ENCODE measurements at places on chromosomes 3 and 15.

DNA sequence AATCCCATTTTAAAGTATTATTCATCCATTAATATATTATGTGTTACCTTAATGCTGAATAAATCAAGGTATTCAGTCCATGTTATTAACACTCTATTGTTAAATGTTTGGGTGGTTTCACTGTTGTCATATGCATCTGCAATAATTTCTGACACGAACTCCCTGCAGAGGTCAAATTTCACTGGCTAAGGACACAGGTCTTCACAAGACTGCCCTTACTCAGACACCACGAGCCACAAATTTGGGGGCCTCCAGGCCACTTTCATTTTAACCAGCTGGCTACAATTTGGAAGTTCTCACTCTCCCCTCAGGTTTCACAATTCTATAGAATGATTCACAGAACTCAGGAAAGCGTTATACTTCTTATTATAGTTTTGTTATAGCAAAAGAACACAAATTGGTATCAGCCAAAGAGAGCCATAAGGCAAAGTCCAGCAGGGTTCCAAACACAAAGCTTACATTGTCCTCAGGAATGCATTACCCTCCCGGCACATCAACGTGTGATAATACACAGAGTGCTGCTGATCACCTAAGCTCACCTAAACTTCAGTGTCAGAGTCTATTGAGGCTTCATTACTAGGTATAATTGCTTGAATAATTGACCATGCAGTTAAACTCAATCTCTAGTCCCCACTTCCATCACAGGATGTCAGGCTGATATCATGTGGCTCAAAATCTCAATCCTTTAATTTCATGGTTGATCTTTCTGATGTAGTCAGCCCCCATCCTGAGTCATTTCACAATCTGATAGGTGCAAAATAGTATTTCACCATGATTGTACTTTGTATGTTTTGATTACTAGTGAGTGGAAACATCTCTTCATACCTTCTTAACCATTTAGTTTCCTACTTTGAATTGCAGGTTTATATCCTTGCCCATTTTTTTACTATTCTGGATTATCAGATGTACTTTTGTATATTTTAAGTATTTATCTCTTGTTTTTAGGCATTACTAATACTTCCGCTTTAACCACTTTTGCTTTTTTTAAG lies 441.4 kb upstream of the AGTR1 start:
- no peak for DNase-seq

DNA sequence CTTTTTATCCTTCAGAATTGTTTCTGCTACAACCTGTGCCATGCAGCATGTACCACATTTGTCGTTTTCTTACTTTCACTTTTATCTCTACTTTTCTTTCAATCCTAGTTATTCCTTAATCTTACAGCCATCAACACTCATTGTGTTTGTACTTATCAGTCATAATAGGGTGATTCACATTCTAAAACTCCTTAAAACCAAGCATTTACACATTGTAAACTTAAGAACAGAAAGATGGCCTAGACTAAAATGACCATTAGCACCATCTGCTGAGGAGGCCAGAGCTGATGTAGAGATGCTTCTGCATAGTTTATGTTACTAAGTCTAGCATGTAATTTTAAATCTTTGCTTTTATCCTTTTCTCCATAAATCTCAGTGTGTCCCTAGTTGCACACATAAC lies 25.5 kb downstream of the EIF2AK4 start:
- DNase-seq = no peak

GRCh38 chr3:88478460-88478859 lies 328.7 kb downstream of the C3orf38 start:
- DNase-seq = no peak

DNA sequence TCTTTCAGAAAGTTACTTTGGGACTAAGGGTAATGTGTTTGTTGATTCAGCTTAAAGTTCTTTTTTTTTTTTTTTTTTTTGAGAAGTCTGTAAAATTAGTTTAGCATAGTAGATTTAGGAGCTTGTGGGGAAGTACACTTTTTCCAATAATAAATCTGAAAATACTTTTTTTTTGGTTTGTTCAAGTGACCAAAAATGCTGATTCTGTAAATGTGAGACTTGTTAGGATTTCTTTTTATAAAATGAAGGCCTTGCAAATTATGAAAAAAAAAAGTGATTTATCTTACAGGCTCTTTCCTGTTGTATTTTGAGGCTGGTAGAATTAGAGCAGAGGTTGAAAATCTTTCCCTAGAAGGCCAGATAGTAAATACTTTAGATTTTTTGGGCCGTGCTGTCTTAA lies 7.6 kb downstream of the OXNAD1 start:
- no peak for DNase-seq

DNA sequence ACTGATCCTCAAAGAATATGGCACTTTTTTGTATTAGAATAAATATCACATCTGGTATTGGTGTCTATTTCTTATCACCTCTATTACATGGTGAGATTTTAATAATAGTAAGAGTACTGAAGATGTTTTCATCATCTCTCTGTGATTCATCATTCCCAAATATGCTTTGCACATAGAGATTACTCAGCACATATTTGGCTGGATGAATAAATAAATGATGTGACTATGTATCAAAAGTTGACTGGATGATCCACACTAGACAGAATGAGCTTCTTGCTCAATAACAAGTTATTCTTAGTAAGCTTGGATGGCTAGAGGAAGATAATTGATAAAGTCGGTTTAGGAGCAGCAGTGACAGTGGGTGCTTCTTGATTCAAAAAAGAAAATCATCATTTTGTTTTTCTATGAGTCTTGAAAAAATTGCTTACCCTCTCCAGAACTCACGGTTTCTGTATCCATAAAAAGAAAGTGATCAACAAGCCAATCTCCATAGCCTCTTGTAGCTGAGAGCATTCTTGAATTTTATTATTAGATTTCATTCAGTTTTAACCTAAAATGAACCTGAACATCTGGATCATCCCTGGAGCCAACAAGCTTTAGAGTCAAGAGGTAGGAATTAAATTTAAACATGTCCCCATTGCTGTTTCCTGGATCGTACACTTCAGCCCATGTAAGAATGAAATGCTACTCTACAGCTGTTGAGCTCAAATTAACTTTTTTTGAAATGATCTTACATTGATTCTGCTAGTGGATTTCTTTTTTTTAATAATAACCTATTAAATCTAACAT lies 104.8 kb upstream of the OSTN start:
- no peak for DNase-seq

DNA sequence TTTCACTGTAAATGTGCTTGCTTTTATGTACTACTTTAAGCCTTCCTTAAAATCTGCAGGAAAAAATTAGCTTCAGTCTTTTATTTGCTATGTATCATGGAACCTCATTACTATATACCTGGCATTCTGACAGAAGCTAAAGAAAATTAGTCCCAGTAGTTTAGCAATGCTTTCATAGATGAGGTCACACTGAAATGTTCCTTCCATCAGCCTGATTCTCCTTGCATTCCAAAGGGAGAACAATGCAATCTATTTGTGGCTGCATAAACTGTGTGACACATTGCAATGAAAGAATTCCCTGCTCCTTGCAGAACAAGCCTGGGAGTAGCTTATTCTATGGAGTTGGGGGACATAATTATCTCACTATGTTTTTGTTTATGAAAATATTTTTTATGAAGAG lies 691.5 kb upstream of the ARPP21 start:
- no peak for DNase-seq

GRCh38 chr3:23633261-23633960 lies 172.3 kb upstream of the UBE2E1 start:
- no peak for DNase-seq

- DNase-seq = no peak
Observed at GRCh38 chr3:184796551-184796950, 15.4 kb upstream of the VPS8 start.

DNA sequence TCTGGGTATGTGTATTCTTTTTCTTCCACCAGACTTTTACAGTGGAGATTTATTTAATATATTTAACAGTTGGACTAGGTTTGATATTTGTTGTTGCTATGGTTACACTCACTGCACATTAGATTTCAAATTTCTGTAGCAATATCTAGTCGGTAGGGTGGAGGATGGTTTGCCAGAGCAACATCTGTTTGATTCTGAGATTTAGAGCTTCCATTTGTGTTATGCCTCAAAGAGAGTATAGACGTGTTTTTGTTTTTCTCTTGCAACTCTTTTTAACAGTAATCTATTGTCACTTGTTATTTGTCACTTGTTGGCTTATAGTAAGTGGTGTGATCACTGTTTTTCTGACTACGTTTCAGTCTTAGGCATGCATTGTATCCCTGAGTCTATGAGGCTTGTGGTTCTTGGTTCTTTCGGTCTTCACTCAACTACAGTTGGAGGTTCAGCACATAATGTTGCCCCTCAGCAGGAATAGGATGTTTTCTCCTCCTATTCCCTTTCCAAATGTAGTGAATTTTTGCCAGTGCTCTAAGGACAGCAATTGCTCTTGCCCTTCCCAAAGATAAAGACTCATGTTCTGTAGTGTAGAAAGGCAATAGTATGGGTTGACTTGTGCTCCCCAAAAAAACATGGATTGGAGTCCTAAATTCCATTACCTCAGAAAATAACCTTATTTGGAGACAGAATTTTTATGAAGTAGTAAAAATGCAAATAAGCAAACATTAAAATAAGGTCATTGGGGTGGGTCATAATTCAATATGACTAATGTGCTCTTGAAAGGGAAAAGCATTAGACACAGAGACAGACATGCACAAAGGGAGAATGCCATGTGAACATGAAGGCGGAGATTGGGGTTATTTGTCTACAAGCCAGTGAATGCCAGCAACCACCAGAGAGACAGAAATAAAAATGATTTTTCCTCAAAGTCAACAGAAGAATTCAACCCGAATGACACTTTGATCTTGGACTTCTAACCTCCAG lies 692.1 kb downstream of the DIPK2A start:
- DNase-seq = no peak

GRCh38 chr3:172516318-172517214 lies 6.7 kb downstream of the TNFSF10 start:
- DNase-seq = no peak

GRCh38 chr3:161474139-161474538 lies 22.5 kb upstream of the OTOL1 start:
- DNase-seq = no peak

DNA sequence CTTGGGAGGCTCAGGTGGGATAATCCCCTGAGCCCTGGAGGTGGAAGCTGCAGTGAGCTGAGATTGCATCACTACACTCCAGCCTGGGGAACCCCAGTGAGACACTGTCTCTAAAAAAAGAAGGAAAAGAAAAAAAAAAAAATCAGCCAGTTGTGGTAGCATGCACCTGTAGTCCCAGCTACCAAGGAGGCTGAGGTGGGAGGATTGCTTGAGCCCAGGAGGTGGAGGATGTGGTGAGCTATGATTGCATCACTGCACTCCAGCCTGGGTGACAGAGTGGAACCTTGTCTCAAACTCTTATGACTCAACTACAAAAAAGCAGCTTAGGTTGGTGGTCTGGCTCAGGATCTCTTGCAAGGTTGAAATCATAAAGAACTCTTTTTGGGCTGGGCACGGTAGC lies 19.3 kb upstream of the GPX1 start:
- DNase-seq = peak; percentile 22

DNA sequence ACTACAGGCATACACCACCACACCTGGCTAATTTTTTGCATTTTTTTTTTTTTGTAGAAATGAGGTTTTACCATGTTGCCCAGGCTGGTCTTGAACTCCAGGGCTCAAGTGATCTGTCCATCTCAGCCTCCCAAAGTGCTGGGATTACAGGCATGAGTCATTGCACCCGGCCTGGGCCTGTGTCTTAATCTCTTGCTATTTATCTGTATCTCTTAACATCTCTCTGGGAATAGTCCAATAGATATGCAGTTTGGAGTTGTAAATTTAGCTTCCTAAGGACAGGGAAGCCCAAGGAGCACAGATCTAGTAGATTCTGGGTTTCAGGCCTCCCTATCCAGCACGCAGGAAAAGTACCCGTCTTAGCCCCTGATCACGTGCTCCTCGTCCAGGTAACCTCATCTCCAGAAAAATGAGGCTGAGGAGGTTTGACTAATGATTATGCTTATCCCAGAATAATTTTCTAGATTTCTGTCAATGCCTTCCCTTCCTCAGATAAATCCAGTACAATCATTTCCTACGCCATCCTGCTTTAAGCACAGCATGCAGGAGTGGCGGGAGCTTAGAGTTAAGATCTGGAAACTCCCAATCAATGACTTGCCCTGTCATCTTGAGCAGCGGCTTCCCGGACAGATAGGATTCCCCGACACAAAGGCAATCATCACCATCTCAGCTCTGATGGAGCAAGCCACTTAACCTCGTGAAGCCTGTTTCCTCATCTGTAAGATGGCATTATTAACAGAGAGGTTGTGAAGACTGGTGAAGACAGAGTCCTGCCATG lies 12.3 kb upstream of the CTDSPL start:
- no peak for DNase-seq

GRCh38 chr15:74763416-74763815 lies 14.8 kb downstream of the CYP1A2 start:
- DNase-seq = no peak

DNA sequence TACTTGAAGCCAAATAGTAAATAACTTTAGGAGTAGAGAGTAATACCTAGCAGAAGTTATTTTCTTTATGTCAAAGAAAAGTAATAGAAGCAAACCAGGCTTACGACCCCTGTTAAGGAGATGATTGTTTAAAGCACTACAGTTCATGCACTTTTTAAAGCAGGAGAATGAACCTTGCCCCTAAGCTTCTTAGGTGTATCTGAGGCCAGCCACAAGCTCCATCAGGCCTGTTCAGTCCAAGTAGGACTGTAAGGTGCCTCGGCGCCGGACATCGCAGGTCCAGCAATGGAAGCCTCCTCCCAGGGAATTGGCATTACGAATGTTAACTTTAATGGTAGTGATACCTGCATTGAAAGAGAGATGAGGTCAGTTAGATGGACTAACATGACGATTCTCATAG lies 16.5 kb downstream of the GATM start:
- no peak for DNase-seq

- no peak for DNase-seq
Observed at GRCh38 chr3:115021061-115021460, 126.0 kb downstream of the ZBTB20 start.

DNA sequence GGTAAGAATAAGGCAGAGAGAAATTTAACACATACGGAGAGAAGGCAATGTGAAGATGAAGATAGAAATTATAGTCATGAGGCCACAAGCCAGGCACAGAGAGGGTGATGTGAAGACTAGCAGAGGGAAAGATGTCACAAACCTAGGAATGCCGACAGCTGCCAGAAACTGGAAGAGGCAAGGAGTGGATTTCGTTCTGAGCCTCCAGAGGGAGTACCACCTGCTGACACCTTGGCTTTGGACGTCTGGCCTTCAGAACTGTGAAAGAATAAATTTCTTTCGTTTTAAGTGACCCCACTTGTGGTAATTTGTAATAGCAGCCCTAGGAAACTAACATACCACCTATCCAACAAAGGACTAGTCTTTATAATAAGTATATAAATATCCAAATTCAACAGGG lies 5.0 kb upstream of the SGO1 start:
- no peak for DNase-seq

- no peak for DNase-seq
Observed at GRCh38 chr3:128882719-128883118, 3.3 kb downstream of the ACAD9 start.

DNA sequence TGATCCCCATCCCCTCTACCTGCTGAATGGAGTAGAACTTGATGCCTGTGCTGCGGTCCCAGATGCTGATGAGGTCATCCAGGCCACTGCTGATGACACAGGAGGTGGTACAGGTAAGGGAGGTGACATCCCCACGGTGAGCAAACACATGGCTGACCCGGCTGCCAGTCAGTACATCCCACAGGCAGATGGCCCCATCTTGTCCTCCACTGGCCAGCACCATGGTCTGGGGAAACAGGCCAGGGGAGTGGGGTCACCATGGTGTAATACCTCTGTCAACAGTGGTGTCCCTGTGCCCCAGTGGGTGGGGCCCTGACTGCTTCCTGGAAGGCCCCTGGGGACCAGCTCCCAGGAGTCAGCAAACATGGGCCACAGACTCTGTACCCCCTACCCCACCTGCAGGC lies 33.3 kb downstream of the PTPN23 start:
- DNase-seq = no peak
